ENCODE measurements at places on chromosomes 7 and 10.
A peak's percentile ranks its signal among the peaks of the same experiment; 100 is the strongest.

- no peak for DNase-seq
Measured at GRCh38 chr10:124013916-124014315, 79.5 kb downstream of the CHST15 start.

GRCh38 chr7:149524394-149524793 lies 26.8 kb upstream of the ZNF746 start:
- no peak for DNase-seq

- no peak for DNase-seq
Measured at GRCh38 chr10:11335167-11335652, 276.2 kb downstream of the USP6NL start.

GRCh38 chr7:132390705-132391104 lies 185.6 kb downstream of the PLXNA4 start:
- no peak for DNase-seq

- DNase-seq, result peak; percentile 77
Measured at GRCh38 chr7:114026486-114027089, 107.8 kb upstream of the PPP1R3A start.

GRCh38 chr7:17646253-17646956 lies 293.9 kb downstream of the SNX13 start:
- no peak for DNase-seq
